ENCODE measurements at places on chromosomes 11 and 22.

- DNase-seq, result no peak
These were observed 19.4 kb downstream of the KREMEN1 start for GRCh38 chr22:29092243-29092642.

DNA sequence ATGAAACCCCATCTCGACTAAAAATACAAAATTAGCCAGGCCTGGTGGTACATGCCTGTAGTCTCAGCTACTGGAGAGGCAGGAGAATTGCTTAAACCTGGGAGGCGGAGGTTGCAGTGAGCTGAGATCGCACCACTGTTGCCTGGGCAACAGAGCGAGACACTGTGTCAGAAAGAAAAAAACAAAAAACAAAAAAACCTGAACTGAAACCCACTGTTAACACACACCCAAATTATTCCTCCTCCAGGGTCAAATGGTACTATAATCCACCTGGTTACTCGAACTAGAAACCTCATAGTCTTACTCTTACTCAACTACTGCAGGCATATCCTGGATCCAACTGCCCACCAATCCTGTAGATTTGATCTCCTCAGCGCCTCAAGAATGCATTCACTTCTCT is 35.5 kb downstream of the USP28 start:
- DNase-seq, result no peak

DNA sequence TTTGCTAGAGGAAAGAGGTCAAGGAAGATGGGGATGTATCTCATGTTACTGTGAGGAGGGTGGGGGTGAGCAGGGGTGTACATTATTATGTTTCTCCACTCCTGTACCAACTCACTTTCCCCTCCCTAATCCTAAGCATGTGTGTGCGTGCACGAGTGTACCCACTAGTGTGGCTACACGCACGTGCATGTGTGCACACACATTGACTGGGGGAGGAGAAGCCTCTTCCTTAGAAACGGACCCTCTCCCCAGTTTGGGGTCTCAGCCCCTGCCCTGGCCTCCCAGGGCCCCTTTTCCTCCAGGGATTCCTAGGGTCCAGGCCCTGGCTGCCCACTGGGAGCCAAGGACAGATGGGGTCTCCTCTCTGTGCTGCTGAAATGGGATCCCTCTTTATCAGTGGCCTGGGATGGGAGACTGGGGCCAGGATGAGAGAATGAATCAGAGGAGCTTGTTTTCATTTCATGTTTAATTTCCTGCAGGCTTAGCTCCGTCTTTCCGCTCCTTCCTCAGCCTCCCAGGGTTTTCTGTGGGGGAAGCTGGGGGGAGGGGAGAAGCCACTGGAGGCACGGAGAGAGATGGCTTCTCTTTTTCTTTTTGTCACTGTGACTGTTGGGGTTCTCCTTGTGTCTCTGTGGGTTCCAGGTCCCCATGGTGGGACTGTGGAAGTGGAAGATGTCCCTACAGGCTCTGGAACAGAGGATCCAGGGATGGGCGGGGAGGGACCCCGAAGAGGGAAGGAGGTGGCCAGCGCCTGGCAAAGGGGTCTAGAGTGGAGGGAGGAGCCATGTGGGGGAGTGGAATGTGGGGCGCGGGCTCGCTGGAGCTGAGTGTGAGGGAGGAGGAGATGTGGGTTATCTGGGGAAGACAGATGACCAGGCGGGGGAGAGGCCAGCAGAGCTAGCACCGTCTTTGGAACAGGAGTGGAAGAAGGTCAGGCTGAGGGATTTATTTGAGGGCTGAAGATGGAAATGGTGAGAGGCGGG is 40.3 kb downstream of the ALX4 start:
- no peak for DNase-seq

- DNase-seq, result no peak
These were observed 866 bp downstream of the GP1BB start for GRCh38 chr22:19723983-19724827.

DNA sequence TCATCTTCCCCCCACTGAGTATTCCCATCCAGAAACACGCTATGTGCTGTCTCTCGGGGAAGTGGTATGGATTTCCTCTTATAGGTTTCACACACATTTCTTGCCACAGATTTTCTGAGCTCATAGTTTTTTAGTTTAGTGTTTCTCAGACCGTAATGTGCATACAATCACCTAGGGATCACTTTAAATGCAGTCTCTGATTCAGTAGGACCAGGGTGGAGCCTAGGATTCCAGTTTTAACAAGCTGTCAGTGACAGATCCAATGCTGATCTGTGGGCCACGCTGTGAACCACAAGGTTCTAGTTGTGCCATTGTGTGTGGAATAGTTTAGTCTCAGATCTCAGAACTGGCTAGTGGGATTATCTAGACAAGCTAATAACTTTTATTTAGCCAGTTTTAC is 23.7 kb upstream of the CXCR5 start:
- DNase-seq, result no peak

GRCh38 chr11:31199378-31199777 is 170.2 kb downstream of the DCDC1 start:
- no peak for DNase-seq

DNA sequence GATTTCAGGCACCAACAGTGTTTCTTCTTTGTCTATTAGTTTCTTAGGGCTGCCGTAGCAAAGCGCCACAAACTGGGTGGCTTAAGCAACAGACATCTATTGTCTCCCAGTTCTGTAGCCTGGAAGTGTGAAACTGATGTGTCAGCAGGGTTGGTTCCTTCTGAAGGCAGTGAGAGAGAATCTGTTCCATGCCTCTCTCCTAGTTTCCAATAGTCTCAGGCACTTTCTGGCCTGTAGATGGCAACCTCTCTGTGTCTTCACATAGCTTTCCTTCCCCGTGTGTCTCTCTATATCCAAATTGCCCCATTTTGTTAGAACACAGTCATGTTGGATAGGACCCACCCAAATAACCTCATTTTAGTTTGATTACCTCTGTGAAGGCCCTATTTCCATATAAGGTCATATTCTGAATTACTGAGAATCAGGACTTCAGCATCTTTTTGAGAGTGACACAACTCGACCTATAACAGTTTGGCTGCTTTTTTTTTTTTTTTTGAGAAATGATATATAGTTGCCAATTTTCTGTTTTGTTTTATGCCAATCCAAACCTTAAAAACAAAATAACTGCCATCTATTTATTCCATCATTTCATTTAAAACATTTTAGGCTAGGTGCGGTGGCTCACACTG is 108.2 kb downstream of the SLC36A4 start:
- DNase-seq, result no peak

GRCh38 chr11:61650781-61651571 is 29.2 kb upstream of the DAGLA start:
- no peak for DNase-seq

DNA sequence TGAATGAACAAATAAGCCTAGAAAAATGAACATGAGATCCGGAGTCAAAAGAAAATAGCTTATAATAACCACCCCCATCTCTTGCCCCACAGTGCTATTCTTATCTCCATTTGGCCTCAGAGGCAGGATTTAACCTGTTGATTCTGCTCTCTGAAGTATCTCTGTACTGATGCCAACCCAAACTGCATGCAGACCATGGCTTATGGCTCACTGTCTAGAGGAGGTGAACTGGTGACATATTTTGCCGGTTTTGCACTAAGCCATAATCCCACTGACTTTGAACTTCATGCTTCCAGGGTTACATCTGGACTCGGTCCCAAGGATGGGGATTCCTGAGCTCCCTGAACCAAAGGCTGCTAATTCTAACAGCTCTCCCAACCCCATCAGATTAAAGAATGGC is 397.1 kb downstream of the TENM4 start:
- no peak for DNase-seq

DNA sequence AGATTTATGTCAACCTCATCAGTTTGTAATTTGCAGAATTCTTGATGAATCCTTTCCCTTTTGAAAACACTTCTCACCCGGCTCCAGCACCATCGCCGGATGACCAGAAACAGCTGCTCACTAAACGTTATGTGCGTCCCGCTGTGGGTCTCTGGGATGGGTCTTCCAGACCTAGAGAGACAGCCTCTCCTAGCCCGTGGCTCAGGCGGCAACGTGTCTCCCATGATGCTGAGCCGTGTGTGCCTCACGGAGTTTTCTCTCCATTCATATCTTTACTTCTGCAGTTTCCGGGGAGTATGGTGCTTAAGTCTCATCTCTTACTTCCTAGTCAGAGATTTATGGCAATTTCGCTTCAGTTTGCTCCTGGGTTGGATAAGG is 25.0 kb upstream of the ACR start:
- no peak for DNase-seq

DNA sequence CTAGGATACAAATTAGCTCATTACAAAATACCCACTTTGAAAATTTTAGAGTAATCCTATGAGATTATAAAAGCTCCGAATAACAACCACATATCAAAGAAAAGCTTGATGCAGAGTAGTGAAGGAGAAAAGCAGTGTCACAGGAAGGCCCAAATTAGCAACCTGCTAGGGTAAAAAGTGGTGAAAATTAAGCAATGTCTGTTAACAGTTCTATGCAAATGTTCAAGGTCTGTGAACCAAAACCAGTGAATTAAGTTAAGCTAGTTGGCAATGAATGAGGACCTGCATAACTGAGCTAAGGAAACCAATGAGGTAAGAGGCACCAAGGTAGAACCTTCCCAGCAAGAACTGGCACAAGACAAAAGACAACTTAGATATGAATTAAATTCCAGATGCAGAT is 29.6 kb downstream of the PRDM10 start:
- DNase-seq, result no peak

GRCh38 chr11:8928981-8929615 is 3.6 kb downstream of the C11orf16 start:
- no peak for DNase-seq

GRCh38 chr11:80061056-80061455 is 620.2 kb upstream of the TENM4 start:
- no peak for DNase-seq

- no peak for DNase-seq
These were observed 4.5 kb downstream of the SLC22A6 start for GRCh38 chr11:62980133-62980760.

DNA sequence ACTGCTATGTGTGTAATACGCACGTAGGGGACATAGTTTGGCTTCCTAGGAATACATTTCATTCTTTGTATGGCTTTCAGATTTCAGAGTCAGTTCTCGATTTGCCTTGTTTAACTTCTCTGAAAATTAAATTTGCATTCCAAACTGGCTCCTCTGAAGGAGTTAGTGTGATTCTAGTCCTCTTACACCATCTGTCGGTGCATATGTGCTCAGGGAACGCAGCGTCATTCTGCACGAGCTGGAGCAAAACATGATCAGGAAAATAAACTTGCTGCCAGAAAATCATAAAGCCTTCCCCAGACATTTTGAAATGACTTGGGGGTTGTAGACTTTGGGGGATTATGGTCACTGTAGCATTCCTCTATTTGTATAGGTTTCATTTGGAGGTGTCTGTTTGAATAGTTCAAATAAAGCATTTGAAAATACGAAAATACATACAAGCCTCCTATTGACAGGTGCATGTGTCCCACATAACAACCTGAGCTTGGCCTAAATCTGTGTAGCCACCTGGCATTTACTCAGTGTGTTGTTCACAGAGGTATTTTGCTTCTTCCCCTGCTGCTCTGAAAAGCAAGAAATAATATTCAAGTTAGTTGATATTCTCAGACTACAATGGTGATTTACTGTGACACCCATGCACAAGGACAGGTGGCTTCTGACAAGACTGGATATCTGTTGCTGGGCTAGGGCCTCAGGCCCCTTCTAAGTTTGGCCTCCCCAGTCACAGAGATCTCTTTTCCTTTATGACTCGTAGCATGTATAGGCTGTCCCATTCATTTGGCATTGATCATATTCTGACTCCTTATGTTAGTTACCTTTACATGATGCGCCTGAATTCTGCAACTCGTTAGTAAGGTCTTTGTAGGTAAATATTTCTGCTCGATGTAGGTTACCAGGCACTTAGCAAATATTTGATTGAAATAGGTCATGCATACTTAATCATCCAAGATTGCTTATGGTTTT is 81.6 kb upstream of the SORL1-AS1 start:
- DNase-seq, result no peak

GRCh38 chr11:107711861-107712755 is at the start of gene SLN:
Gene SLN, minus strand, starts transcription at chr11:107712056.
- DNase-seq, result no peak

- DNase-seq, result no peak
These were observed 31.3 kb downstream of the ATXN10 start for GRCh38 chr22:45702981-45703380.

DNA sequence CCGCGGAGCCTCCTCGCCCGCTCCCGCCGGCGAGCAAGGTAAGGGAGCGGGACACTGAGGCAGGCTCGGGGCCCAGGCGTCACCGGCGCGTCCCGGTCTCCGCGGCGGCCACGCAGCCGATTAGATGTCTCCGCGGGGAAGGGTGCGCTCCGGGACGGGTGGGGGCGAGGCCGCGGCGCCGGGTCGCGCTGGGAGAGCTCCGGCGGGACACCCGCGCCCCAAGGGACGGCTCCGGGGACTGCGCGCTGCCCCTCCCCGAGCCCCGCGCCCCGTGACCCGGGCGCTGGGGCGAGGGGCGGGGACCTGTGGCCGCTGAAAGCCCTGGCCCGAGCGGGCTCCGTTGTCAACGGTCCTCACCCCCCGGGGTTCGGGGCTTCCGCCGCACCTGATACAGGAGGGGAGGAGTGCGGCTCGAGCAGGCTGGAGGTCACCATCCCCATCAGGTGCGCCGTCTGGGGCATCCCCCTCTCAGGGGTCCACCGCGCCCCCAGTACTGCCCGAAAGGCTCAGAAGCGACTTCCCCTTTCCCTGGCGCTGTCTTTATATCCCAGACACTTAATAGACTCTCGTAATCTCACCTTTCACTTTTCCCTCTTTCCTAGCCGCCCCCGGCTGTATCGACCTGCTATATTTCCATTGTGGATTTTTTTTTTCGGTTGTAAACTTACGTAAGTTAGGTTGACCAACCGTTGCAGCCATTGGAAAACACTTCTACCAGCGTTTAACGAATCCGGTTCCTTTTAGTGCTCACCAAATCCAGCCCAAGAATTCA is 573 bp downstream of the PPFIA1 start:
- DNase-seq, result peak; percentile 11

- DNase-seq, result no peak
These were observed 28.6 kb upstream of the BIRC3 start for GRCh38 chr11:102288725-102289083.

DNA sequence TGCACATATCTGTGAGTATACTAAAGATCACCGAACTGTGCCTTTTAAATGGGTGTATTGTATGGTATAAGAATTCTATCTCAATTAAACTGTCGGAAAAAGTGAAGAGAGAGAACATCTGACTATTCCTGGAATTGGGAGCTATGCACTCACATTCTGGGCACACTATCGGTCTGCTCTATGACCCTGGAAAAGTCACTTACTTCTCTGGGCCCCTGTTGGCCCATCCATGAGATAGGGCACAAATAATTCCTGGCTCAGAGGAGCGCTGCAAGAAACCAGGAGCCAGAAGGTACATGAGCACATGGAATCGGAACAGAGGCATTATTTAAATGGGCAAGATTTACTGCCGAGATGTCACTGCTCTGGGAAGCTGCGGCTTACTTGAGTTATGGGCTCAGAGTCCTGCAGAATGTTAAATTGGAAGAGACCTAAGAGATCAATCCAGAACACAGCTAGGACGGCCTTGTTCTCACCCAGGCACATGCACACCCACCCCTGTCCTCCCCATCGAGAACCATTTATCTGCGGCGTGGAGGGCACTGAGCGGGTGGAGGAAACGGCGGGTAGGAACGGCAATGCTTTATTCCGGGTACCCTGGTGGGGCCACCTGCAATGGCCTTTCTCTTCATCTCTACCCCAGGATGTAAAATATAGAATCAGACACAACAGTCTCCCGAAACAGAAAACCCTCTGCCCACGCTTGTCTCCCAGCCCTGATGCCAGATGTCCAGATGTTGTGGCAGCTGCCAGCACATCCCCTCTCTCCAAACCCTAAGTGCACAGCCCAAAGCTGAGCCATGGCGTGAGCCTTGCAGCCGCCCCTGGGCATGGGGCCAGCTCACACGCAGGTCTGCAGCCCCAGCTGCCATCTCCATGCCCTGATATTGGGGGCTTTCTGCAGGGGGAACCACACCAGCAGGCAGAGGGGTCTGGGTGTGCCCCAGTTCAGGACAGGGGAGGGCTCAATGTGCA is 142.4 kb downstream of the DSCAML1 start:
- no peak for DNase-seq
